ENCODE measurements at places on chromosomes 16 and 17.
A peak's percentile ranks its signal among the peaks of the same experiment; 100 is the strongest.

DNA sequence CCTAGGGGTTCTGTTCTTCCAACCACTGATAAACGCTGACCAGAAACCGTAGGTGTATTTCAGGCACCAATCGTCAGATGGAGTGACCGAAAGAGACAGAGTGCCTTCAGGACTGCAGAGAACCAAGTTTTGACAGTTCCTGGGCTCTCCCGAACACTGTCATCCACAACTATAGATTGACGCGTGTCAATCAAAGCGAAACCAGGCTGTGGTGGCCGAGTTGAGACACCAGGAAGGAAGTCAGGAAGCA, 11.9 kb upstream of the AURKB start:
- DNase-seq, result no peak

DNA sequence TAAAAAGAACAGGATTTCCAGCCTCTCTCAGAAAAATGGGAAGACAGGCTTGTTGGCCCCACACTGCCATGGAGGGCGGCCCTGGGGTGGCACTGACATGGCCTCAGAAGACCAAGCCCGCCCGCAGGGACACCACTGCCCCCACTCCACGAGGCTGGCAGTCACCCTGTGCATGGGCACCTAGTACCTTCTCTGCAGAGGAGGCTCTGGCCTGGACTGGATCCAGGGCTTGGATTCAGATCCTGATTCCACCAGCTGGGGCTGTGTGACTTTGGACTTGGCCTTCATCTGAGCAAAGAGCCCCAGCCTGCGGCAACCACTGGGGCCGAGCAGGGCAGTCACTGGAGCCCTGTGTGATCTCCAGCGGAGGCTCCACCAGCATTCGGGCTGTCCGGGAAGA, 16.8 kb upstream of the FASN start:
- no peak for DNase-seq

DNA sequence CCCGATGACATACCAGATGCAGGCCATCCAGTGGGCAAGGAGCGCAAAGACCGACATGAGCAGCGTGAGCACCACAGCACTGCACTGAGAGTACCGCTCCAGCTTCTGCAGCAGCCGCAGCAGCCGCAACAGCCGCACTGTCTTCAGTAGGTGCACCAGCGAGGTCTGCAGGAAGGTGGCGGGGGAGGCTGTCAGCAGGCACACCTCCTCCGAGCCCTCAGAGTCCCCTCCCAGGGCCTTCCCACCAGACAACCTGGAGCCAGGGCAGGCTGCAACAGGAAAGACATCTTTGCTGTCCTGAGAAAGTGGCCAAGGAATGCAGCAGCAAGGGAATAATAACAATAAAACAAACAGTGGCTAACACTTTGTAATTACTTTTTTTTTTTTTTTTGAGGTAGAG, 9.1 kb downstream of the KCNH4 start:
- no peak for DNase-seq

DNA sequence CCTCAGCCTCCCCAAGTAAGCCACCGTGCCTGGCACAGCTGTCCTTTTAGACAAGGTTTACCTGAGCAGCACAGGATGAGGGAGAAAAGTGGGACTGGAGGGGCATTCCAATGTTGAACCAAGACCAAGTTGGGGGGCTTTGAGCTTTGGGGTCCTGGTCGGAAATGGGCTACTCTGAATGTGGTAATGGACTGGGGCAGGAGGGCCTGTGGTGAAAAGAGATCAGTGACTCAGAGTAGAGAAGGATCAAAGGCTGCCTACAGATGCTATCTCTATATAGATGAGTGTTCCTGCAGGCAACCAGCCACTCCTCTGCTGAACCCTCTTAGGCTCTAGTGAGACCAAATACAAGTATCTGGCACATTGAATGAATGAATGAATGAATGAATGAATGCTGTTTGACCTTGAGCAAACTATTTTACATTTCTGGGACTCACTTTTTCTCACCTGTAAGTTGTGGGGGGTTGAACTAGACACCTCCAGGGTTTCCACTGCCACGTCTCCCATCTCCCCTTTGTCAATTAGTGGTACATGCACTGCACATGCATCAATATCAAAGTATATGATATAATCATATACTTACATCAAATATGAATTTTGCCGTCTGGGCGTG, 26.3 kb upstream of the ETV4 start:
- DNase-seq, result no peak

DNA sequence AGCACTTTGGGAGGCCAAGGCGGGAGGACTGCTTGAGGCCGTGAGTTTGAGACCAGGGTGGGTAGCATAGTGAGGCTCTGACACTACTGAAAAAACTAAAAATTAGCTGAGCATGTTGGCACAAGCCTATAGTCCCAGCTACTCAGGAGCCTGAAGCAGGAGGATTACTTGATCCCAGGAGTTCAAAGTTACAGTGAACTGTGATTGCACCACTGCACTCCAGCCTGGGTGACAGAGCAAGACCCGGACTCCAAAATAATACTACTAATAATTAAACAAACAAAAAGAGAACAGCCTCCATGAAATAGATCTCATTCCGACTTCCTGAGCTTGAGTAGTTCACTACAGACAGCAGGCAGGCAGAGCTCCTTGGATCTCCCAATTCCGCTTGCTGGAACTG, 2.7 kb upstream of the RBBP6 start:
- DNase-seq, result no peak

DNA sequence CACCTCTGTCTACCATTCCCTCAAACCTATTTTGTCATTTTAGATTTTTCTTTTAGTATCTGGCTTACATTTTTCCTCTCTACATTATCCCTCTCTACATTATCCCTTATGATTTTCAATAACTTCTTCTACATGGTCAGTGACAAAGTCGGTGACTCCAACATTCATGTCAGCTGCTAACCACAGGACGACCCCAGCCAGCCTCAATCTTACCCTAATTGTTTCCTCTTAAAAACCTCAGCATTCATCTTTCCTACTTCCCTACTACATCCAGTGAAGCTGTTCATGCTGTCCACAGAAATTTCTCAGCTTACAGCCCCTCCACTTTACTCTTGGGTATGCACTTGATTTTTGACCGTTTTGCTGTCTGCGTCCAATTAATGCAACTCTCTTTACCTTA, 8.3 kb downstream of the MYH10 start:
- no peak for DNase-seq

GRCh38 chr17:42065201-42065600, 14.8 kb upstream of the C17orf113 start:
- no peak for DNase-seq

- DNase-seq, result no peak
These were observed 3.5 kb upstream of the MRPL38 start for GRCh38 chr17:75908201-75908600.

DNA sequence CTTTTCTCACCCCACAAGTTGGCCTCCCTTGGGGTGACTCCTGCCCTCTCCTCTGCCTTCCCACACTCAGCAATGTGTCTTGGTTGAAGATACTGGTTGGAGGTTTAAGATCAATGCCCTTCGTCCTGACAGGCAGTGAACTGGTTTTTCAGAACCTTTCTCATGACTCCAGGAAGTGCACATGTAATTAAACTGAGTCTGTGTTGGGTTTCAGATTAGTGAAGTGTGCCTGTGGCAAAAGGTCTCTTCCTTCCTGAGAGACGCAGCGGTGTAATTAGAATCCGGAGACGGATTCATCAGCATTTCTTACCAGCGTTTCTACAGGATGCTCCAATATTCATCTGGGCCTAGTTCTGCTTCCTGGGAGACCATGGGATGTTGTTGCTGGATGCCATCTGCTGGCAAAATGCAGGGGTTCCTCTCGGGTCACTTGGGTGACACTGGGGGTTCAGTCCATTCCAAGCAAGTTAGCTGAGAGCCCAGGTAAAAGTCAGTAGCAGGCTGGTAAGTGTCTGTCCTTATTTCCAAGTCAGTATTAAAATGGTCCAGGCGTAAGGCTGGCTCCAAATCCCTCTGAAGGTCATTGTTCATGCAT, 233.3 kb downstream of the XYLT1 start:
- DNase-seq, result no peak

DNA sequence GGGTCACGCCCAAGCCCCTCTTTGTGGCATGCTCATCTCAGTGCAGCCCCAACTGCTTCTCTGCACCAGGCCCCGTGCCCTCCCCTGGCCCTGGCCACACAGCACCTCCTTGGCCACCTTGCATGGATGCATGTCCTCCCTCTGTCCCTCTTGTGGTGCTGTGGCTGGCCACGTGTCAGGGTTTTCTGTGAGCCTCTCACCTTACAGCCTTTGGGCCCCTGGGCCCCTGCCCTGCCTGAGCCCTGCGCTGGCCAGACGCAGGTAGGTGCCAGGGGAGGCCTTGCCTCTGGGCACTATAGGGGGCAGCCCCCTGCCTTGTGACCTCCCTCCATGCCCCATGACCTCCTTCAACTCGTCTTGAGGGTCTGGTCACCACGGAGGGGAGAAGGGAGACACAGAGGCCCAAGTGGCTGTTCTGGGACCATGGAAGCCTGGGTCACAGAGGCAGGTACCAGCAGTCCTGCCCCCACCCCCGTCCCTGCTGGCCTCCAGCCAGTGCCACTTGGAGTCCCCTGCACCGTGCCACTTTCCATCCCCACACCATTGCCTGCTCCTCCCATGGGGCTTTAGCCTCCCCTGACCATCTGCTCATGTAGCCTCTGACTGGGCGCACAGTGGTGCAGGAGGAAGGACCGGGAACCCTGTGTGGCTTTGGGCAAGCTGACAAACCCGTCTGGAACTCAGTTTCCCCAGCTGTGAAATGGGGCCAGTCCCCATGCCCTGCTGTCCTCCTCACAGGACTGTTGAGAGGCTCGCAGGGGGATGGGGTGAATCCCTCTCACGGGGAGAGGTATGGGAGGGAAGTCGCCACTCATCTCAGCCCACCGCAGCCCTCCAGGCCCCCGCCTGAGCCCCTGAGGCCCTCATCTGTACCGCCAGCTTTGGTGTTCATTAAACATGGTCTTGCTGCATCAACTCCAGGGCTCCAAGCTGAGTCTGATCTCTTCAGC, 11.5 kb upstream of the ATP6V0C start:
- DNase-seq, result no peak

DNA sequence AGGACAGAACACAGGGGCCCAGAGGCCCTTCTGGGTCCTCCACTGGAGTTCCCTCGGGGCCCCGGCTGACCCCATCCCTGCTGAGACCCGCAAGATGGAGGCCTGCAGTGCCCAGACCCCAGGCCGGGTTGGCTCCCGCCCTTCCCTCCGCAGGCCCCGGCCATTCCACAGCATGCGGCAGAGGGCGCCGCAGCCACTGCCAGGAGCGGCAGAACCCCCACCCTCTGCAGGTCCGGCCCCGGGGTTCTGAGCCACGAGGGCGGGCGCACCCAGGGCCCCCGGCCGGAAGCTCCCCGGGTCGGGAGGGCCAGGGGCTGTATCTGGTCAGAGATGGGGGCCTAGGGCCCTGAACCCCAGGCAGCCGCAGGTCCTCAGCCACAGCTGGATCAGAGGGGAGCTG, 2.4 kb upstream of the PERCC1 start:
- DNase-seq, result peak; percentile 28

GRCh38 chr17:77619851-77620250, 338.7 kb upstream of the TNRC6C start:
- DNase-seq, result no peak

DNA sequence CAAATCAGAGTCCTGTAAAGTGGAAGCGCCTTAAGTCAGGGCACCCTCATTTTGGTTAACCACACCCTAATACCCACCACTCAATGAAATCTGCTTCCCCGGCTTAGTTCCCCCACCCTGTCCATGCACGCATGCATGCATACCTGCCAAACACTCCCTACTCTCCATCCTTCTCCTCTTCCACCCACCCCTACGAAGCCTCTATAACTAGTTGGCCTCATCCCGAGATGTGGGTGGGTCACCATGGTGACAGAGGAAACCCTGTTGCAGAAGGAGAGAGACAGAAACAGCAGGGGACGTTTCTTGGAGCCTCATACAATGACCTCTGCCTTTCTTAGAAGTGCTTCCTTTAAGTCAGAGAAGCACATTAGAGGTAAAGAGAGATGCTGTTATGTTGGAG, 46.8 kb upstream of the DNAH9 start:
- no peak for DNase-seq

GRCh38 chr17:5241861-5242671, 7.4 kb upstream of the SCIMP start:
- DNase-seq, result no peak

GRCh38 chr17:17985555-17985954, 12.9 kb downstream of the DRC3 start:
- no peak for DNase-seq

GRCh38 chr17:36687736-36688135, 86.4 kb downstream of the MRM1 start:
- DNase-seq, result no peak

DNA sequence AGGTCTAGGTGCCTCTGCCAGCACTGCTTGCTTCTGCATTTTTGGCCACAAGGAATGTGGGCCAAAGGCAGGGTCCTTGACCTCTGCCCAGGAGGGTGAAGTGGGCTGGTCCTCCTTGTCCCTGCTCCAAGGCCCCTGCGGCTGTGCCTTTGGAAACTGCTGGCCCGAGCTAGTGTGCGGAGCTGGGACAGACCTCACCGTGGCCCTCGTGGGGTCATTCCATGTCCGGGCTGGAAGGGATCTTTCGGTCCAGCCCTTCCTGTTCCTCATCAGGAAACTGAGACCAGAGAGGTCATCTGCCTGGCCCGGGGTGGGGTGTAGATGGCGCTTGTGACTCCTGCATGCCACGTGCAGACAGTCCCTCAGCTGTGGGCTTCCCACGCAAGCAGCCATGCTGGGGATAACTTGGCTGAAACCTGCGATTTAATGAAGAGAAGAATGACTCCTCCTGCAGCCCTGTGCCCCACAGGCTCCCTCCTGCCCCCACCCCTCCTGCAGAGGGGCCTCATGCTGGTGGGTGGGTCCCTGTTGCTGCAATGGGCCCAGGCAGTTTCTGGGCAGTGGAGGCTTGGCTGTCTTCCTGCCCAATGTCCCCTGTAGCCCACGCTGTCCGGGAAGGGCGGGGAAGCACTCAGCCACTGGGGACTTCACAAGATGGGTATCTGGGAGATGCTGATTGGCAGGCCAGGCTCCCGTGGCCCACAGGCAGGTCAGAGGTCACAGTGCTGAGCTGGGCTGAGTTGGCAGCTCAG, 245.2 kb downstream of the SEC14L1 start:
- no peak for DNase-seq

- DNase-seq, result no peak
These were observed 21.2 kb upstream of the VAT1L start for GRCh38 chr16:77767211-77767610.

- DNase-seq, result no peak
These were observed 633 bp downstream of the ZNF843 start for GRCh38 chr16:31441956-31442355.
